ENCODE measurements at places on chromosomes 7 and 10. TPM values are rescaled to one million over a fixed set of nuclear protein-coding genes. Genes with fewer than 3 reads are reported as not detected.

Gene PRPF18
- 10.0 TPM for total RNA-seq

Gene TRRAP
- 12.5 TPM for total RNA-seq

Gene SPDYE6
- total RNA-seq: not detected

Gene PSMC2
- 353 TPM for total RNA-seq

Gene BUD31
- 72.6 TPM for total RNA-seq

Gene ATP6V0A4
- 0.18 TPM for total RNA-seq

Gene ZCWPW1
- 0.56 TPM for total RNA-seq

Gene AEBP1
- total RNA-seq: 1.1 TPM

Gene MRLN
- not detected for total RNA-seq

Gene UPK3BL2
- 0.56 TPM for total RNA-seq

- peak; percentile 89 for DNase-seq
- H3K27ac ChIP-seq: peak overlapping the region; percentile 76
- peak overlapping the region; percentile 73 for H3K4me3 ChIP-seq
- H3K36me3 ChIP-seq: no peaks in the 10 kb centered on the region
These were observed 1.8 kb downstream of the KLLN start for GRCh38 chr10:87861566-87861952.

GRCh38 chr10:30228417-30229036, 120.6 kb downstream of the MTPAP start:
- H3K4me3 ChIP-seq: no peak overlapping the region
- DNase-seq: no peak
- no peaks in the 10 kb centered on the region for H3K27me3 ChIP-seq
- no peak overlapping the region for H3K27ac ChIP-seq
- no peaks in the 10 kb centered on the region for H3K36me3 ChIP-seq

GRCh38 chr7:22920672-22921071, 93.3 kb downstream of the HYCC1 start:
- DNase-seq: no peak
- no peaks in the 10 kb centered on the region for H3K27me3 ChIP-seq
- no peaks in the 10 kb centered on the region for H3K4me1 ChIP-seq
- no peak overlapping the region for H3K27ac ChIP-seq

DNA sequence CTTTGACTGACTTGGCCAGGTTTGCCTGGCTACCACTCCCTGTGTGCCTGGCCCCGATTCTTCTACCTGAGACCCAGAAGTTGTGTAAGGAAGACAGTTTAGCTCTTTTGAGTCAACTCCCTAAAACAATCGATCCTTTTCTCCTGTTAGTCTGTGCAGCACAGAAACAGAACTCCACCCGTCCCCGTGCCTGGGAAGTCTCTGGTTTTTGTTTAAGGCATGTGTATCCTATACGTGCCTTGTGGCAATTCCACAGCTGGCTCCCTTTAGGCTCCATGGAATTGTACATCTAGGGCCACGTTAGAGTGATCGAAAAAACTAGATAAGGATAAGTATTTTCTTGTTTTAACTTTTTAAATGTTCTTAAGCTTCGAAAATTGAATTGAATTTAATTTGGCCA, 131.6 kb downstream of the BICC1 start:
- H3K4me3 ChIP-seq: no peak overlapping the region
- no peak overlapping the region for H3K27ac ChIP-seq
- DNase-seq: no peak
- H3K4me1 ChIP-seq: peaks cover 14% of the 10 kb centered on the region
- H3K27me3 ChIP-seq: no peaks in the 10 kb centered on the region
- no peaks in the 10 kb centered on the region for H3K36me3 ChIP-seq

DNA sequence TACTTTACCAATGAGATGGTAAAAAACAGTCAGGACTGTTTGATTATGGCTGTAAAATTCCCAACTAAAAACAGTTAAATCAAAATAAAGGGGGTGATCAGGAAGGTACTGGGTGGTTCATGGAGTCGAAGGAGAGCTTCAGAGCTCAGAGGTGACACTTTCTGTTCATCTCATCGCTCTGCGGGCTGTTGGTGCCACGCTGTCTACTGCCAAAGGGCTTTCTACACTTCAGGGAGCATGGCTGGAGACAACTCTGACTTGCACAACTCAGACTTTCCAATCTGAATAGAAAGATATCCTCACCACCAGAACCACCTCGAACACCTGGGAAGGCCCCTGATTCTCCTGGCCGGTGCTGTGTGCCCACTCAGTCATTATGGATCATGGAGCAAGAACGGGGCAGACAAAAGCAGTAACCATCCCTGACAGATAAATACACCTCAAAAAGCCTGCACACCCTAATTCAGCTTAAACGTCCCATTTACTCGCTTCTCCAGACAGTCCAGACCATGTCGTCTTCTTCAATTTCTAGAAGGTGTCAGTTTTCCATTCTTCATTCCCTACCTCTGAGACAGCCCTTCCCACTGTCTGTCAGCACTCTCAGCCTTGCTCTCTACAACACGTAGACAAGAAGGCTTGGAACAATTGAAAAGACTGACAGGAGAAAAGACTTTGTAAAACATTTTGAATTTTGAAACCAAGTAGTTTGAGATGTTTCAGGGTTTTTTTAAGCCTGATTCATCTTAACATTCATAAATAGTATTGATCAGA, 348.7 kb upstream of the NFE2L3 start:
- H3K4me1 ChIP-seq: peaks cover 3% of the 10 kb centered on the region
- H3K4me3 ChIP-seq: no peak overlapping the region
- no peak overlapping the region for H3K27ac ChIP-seq
- no peaks in the 10 kb centered on the region for H3K36me3 ChIP-seq
- no peak for DNase-seq

- no peak for DNase-seq
- no peaks in the 10 kb centered on the region for H3K36me3 ChIP-seq
- H3K27me3 ChIP-seq: no peaks in the 10 kb centered on the region
- peak overlapping the region; percentile 69 for H3K4me3 ChIP-seq
- H3K27ac ChIP-seq: peak overlapping the region; percentile 47
These were observed 718 bp downstream of the DYNC2I1 start for GRCh38 chr7:158856883-158857668.

DNA sequence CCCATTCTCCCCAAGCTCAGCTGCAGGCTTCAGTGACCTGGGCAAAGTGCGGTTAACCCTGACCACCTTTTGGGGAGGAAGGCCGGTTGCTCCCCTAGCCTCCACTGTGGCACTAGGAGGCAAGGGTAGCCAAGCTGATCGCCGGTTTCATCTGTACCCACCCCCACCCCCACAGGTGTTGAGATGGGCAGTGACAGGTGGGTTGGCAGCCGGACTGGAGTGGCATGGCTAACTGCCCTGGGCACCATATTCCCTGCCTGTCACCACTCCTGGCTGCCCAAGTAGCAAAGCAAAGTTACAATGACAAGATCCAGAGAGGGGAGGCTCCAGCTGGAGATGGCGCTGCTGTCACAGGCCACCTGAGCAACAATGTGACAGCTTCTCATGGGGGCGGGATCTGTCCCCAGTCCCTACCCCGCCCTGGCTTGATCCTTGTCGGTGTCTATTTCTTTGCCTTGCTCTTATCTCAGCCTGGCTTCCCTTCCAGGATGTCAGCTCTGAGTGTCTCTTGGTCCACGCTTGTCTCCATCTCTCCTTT, 27.0 kb upstream of the BMS1 start:
- no peaks in the 10 kb centered on the region for H3K4me1 ChIP-seq
- DNase-seq: no peak
- H3K4me3 ChIP-seq: no peak overlapping the region
- no peaks in the 10 kb centered on the region for H3K36me3 ChIP-seq
- no peak overlapping the region for H3K27ac ChIP-seq

DNA sequence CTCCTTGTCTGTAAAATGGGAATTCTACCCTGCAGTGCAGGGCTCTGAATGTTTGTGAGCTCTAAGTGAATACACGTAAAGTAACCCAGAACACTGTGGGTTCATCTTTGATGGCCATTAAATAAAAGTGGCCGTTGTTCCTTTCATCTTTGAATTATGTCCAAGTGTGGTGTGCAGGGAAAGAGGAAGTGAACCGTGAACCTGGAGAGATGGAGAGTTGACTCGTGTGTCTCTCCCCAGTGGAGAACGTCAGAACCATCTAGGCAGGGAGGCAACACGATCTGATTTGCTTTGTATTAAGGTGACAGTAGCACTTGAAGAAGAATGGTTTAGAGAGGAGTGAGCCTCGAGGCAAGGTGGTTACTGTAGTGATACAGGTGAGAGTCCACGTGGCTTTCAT, 93.5 kb upstream of the GJD4 start:
- DNase-seq: no peak
- no peak overlapping the region for H3K4me3 ChIP-seq
- H3K27ac ChIP-seq: no peak overlapping the region
- peaks cover 3% of the 10 kb centered on the region for H3K4me1 ChIP-seq
- H3K36me3 ChIP-seq: peaks cover 6% of the 10 kb centered on the region
- no peaks in the 10 kb centered on the region for H3K27me3 ChIP-seq

DNA sequence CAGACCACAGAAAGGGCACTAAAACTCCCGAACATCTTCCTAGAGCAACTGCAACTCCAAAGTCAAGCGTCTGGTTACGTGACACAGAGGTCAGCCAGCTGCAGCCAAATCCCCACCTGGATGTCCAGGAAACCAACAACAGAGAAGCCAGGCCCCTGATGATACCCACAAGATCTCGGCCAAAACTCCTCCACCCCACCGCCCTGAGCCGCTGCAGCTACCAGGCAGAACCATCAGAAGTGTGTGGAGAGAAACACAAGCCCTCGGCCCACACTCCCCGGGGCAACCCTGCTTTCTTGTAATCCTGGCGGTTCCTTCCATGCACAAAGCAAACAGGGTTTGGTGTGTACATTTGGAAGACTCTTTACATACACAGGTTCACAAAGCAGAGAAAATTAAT, 8.7 kb downstream of the CHST15 start:
- no peaks in the 10 kb centered on the region for H3K4me1 ChIP-seq
- no peak overlapping the region for H3K27ac ChIP-seq
- no peaks in the 10 kb centered on the region for H3K36me3 ChIP-seq
- DNase-seq: no peak
- H3K27me3 ChIP-seq: no peaks in the 10 kb centered on the region
- H3K4me3 ChIP-seq: no peak overlapping the region

GRCh38 chr7:20786779-20787659, at the start of gene SP8:
TSS of gene SP8 (minus strand) at chr7:20786886. CDS start at chr7:20786798, 88 bp downstream.
- peak; percentile 11 for DNase-seq
- H3K36me3 ChIP-seq: no peaks in the 10 kb centered on the region
- H3K4me1 ChIP-seq: peaks cover 3% of the 10 kb centered on the region
- H3K27me3 ChIP-seq: peaks cover 69% of the 10 kb centered on the region
- H3K4me3 ChIP-seq: peak within 1 kb of the TSS; percentile 74
- H3K27ac ChIP-seq: no peak within 1 kb of the TSS

- H3K27me3 ChIP-seq: no peaks in the 10 kb centered on the region
- no peak overlapping the region for H3K27ac ChIP-seq
- peaks cover 2% of the 10 kb centered on the region for H3K4me1 ChIP-seq
- no peaks in the 10 kb centered on the region for H3K36me3 ChIP-seq
These were observed 1.7 kb downstream of the CACNA2D1 start for GRCh38 chr7:82441669-82442478.

DNA sequence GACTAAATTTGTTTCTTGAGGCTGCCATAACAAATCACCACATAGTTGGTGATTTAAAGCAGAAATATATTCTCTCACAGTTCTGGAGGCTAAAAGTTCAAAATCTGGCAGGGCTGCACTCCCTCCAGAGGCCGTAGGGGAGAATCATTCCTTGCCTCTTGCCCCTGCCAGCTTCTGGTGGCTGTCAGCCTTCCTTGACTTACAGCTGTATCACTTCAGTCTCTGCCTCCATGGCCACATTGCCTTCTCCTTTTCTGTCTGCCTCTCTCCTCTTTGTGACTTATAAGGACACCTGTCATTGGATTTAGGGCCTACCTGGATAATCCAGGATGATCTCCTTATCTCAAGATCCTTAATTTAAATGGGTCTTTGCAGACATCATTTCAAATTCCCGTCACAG, 5.8 kb upstream of the LRRC4 start:
- peaks cover 2% of the 10 kb centered on the region for H3K36me3 ChIP-seq
- no peak overlapping the region for H3K4me3 ChIP-seq
- no peak for DNase-seq

DNA sequence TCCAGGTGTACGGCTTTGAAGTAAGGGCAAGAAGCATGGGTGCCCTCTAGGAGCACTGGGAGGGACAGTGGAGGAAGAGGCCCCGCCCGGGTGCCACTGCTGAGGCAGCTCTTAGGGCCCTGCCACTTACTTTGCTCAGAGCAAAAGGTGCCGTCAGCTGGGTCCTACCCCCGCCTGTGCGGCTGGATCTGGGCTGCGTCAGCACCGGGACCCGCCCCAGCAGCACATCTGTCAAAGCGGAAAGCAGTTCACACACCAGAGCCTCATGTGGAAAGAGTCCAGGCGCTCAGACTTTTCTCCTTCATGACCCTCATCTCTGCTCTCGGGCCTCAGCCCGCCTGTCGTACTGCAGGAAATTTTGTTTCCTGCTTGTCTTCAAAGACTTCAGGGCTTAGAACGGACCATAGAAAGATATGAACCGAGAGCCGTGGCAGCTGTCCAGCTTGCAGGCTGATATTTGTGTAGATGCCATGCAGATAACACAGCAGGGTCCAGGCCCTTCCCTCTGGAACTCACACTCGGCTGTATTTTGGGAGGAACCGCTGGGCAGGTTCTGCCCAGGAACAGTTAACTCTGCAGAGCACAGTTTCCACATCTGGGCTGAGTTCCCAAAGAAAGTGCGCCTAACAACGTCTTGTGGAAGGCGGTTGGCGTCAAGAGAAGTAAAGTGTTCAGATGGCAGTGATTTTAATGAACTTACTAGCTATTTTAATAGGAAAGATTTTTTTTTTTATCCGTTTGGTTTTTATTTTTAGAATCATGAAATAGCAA, 44.3 kb upstream of the PRKAR1B start:
- no peak overlapping the region for H3K27ac ChIP-seq
- H3K27me3 ChIP-seq: no peaks in the 10 kb centered on the region
- no peaks in the 10 kb centered on the region for H3K4me1 ChIP-seq
- H3K36me3 ChIP-seq: peaks cover 18% of the 10 kb centered on the region

DNA sequence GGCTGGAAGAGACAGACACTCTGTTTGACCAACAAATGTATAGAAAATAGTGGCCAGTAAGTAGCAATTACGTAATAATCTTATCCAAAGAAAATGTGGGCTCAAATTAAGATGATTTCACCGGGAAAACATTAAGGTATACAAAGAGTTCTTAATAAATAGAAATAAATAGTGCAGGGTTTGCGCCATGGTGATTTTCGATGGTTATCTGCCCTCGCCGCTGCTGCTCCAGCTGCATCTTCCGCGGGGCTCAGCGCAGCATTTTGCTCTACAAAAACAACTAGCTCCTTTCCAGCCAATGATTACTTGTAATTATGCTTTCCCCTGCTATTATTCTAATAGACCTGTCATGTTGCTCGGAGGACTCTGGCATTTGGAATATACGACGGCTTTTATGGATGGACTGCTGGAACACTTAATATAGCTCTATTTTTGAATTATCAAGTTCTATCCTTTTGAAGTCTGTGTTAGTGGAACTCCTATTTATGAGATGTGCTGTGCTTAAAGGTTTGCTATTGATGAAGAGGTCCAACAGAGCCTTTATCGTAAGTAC, 103.8 kb downstream of the BUB3 start:
- no peaks in the 10 kb centered on the region for H3K4me1 ChIP-seq
- DNase-seq: no peak
- H3K27me3 ChIP-seq: no peaks in the 10 kb centered on the region
- no peak overlapping the region for H3K4me3 ChIP-seq
- H3K36me3 ChIP-seq: no peaks in the 10 kb centered on the region

DNA sequence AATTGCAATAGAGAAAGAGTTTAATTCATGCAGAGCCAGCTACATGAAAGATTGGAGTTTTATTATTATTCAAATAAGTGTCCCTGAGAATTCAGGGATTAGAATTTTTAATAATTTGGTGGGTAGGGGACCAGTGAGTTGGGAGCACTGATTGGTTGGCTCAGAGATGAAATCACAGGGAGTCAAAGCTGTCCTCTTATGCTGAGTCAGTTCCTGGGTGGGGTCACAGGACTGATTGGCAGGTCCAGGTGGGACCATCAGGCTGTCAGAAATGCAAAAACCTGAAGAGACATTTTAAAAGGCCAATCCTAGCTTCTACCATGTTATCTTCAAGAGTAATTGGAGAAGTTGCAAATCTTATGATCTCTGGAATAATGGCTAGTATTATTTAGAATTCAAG, 56.0 kb upstream of the KAT6B start:
- no peak overlapping the region for H3K27ac ChIP-seq
- no peak overlapping the region for H3K4me3 ChIP-seq
- H3K4me1 ChIP-seq: no peaks in the 10 kb centered on the region

Measured in IMR-90 (cell line).